ENCODE measurements at places on chromosomes 16 and 17. TPM values are rescaled to one million over a fixed set of nuclear protein-coding genes. Genes with fewer than 3 reads are reported as not detected.

DNAH2 gene
- total RNA-seq, result not detected

CCL5 gene
- 120 TPM for total RNA-seq

SDR42E1 gene
- total RNA-seq, result 4.1 TPM

KCNAB3 gene
- 4.9 TPM for total RNA-seq

PITPNC1 gene
- 37.3 TPM for total RNA-seq

TLCD3B gene
- 5.0 TPM for total RNA-seq

TM4SF5 gene
- total RNA-seq, result not detected

MSI2 gene
- total RNA-seq, result 65.7 TPM

GLP2R gene
- total RNA-seq, result not detected

ADAM11 gene
- 0.12 TPM for total RNA-seq

TMEM220 gene
- total RNA-seq, result 0.94 TPM

OTOP2 gene
- total RNA-seq, result not detected

CA10 gene
- not detected for total RNA-seq

ERN2 gene
- not detected for total RNA-seq

GRB7 gene
- total RNA-seq, result 1.2 TPM

LRRC37A gene
- 2.0 TPM for total RNA-seq

TPSG1 gene
- not detected for total RNA-seq

OR1F1 gene
- not detected for total RNA-seq

MEOX1 gene
- total RNA-seq, result 0.34 TPM

NUDT21 gene
- total RNA-seq, result 361 TPM

RNF227 gene
- total RNA-seq, result 3.3 TPM

G6PC1 gene
- not detected for total RNA-seq

CFAP52 gene
- not detected for total RNA-seq

KRT25 gene
- not detected for total RNA-seq
